Activated CD8-positive, alpha-beta T cell treated with anti-CD3 and anti-CD28 coated beads for 36 hours (primary cell): ENCODE measurements at places on chromosomes 16 and 17. TPM values are rescaled to one million over a fixed set of nuclear protein-coding genes. Genes with fewer than 3 reads are reported as not detected.

GRCh38 chr16:89491238-89491869 lies 993 bp upstream of the ANKRD11 start:
- no peak for DNase-seq

GRCh38 chr16:17382514-17382913 lies 88.2 kb downstream of the XYLT1 start:
- DNase-seq, result no peak

- DNase-seq, result no peak
Observed at GRCh38 chr16:29231244-29231643, 175.3 kb downstream of the NPIPB11 start.

- DNase-seq, result no peak
Observed at GRCh38 chr16:29302976-29303375, 103.5 kb downstream of the NPIPB11 start.

DNA sequence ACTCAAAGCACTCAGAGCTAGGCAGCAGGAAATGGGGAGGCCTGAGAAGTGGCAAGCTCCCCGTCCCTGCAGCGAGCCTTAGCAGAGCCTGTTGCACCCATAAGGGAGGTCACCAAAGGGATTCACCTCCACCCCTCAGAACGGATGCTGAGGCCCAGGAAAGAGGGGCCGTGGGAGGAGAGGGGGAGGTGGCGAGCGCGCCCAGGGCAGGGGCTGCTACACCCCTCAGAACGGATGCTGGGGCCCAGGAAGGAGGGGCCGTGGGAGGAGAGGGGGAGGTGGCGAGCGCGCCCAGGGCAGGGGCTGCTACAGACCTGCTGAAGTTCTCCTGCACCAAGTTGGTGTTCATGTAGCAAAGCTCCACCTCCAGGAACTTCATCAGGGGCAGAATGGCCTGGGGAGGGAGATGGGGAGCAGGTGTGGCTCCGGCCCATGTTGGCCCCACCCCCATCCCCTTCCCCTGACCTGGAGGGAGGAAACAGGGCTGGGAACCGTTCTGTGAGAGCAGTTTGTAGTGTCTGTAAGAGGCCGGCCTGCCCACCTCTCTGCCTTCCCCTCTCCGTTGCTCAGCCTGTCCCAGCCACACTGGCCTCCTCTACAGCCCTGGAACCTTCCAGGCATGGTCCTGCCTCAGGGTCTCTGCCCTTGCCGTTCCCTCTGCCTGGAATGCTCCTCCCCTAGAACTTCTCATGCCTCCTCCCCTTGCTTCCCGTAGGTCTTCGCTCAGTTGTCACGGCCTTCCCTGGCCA lies 11.4 kb downstream of the UNC13D start:
- DNase-seq, result peak; percentile 58

DNA sequence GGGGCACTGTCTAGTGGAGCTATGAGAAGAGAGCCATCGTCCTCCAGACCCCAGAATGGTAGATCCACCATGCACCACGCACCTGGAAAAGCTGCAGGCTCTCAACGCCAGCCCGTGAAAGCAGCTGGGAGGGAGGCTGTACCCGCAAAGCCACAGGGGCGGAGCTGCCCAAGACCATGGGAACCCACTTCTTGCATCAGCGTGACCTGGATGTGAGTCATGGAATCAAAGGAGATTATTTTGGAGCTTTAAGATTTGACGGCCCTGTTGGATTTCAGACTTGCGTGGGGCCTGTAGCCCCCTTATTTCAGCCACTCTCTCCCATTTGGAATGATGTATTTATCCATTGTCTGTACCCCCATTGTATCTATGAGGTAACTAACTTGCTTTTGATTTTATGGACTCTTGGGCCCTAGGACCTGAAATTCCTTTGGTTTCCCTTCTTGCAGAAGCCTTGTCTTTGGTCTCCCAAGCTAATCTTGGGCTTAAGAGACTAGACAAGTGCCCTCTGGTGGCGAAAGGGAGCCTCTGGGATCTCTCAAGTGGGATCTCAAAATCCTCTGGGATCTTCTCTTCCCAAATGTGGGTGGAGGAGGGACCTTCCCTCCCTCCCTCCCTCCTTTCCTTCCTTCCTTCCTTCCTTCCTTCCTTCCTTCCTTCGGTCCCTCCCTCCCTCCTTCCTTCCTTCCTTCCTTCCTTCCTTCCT lies 58.2 kb upstream of the HAPSTR1 start:
- DNase-seq, result peak; percentile 27

DNA sequence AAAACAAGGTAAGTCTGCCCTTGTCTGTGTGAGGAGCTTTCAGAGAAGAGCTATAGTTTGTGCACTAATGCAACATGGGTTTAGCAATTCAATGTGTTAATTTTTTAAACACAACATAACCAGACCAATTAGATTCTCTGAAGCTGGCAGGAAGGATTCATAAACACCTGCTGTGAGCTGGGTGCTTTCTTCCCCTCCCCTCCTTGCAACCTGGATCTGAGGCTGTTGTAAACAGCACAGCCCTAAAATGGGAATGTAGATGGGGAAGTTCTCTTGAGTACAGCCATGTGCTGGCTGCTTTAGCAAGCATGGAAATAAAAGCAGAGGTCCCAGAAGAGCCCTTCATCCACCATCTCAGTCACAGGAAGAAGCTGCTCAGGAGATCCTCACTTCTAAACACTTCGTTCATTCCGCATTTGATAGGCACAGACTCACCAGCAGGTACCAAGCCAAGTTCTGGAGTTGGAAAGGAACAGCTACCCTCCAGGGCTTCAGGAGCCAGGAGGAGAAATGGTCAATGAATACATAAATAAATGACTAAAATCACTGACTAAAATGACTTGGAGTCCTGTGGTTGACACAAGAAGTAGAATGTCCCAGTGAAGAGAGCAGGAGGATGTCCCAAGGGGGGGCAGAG lies 21.7 kb downstream of the AXIN2 start:
- no peak for DNase-seq

DNA sequence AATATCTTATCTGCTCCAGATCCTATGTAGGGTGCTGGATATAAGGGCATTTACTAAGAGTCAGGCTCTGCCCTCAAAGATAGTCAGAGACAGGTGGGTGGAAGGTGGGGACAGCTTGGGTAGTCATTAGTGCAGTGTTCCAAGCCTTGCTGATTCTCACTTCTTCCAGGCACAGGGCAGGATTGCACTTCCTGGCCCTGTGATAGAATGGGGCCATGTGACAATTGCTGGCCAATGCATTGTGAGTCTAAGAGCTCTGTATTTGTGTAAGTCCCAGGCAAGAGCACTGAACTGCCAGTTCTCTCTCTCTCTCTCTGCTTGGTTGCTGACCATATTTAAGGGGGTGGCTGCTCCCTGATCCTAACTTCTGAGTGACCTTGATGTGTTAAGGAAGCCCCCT lies 112.1 kb downstream of the C16orf78 start:
- DNase-seq, result no peak

DNA sequence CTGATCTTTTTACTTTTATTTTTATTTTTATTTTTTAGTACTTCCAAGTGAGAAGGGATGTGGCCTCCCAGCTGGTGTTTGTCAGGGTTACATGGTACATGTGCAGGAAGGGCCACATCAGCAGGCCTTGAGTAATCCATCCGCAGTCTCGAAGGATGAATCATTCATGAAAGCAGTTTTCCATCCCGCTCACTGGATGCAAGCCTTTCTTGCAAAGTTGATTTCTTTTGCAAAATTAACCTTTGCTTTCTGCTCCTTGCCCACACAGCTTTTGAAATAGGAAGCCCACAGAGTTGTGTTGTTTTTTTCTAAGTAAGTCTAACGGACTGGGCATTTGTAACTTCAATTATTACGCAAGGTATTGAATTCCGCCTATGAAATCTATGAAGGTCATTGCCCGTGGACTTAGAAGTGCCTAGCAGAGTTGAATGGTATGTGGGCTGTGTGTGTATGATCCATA lies 157.4 kb downstream of the PRKCA start:
- DNase-seq, result peak; percentile 33

- no peak for DNase-seq
Observed at GRCh38 chr16:12162151-12162985, 185.8 kb downstream of the SNX29 start.

DNA sequence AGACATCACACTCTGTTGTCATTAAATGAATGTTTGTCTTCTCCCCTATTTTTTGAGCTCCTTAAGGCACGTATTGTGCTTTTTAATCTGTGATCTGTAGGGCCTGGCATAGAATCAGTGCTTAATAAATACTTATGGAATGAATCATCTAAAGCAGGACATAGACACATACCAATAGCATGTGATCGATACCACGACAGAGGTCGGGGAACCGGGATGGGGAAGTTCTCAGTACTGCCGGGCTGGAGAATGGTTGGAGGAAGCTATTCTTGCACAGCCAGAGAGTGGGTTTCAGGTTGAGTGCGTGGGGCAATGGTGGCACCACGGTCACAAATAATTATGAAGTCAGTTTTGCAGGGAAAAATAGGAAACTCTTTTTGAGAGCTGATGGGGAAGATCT lies 26.8 kb downstream of the NLRP1 start:
- DNase-seq, result no peak

DNA sequence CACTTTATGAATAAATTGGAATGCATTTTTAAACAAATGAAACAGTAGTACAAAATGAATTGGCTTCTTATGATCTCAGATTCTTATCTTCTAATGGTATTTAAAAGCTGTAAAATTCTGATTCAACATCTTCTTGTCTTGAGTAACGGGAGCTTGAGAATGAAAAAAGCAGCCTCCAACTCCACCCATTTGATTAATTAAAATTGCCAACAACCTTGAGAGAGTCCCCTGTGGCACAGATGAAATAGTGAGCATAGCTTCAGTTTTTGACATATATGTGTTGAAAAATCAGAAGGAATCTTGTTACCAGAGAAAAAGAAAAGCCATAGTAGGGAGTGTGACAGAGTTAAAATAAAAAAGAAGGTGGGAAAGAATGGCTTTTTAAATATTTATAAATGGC lies 1426.1 kb upstream of the CDH8 start:
- no peak for DNase-seq

DNA sequence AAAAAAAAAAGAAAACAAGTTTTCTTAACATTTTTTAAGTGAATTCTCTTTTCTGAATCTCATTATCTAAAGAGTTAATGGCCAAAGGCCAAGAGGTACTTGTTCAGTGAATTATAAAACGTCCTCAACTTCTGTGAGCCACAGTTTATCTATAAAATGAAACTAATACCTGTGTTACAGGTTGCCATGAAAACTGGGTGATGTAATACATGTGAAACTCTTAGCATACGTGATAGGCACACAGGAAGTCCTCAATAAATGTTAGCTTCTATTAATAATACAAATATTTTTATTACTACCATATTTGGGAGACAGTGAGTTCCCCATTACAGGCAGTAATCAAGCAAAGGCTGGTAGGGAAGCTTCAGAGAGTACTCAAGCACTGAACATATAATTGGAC lies 13.5 kb upstream of the INPP5K start:
- no peak for DNase-seq

DNA sequence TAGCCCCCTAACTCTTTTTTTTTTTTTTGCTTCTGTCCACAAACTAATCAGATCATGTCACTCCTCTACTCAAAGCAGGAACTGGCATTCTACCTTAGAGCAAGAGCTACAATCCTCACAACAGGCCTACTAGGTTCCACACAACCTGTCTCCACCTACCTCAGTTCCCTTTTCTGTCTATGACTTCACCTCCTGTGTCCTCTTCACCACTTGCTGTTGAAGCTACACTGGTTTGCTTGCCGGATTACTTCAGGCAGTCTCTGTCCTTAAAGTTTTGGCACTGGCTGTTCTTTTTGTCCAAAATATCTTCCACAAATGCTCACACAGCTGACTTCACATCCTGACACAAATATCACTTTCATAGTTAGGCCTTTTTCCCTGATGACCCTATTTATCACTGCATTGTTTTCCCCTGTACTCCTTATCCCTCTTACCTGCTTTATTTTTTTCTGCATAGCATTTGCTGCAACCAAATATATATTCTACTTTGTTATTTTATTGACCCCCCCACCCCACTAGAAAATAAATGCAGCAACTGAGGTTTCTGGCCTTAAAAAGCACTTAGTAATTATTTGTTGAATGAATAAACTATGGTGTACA lies 72.0 kb downstream of the KANSL1 start:
- DNase-seq, result no peak

- DNase-seq, result peak; percentile 85
Observed at GRCh38 chr16:11253009-11253994, 2.7 kb downstream of the SOCS1 start.

DNA sequence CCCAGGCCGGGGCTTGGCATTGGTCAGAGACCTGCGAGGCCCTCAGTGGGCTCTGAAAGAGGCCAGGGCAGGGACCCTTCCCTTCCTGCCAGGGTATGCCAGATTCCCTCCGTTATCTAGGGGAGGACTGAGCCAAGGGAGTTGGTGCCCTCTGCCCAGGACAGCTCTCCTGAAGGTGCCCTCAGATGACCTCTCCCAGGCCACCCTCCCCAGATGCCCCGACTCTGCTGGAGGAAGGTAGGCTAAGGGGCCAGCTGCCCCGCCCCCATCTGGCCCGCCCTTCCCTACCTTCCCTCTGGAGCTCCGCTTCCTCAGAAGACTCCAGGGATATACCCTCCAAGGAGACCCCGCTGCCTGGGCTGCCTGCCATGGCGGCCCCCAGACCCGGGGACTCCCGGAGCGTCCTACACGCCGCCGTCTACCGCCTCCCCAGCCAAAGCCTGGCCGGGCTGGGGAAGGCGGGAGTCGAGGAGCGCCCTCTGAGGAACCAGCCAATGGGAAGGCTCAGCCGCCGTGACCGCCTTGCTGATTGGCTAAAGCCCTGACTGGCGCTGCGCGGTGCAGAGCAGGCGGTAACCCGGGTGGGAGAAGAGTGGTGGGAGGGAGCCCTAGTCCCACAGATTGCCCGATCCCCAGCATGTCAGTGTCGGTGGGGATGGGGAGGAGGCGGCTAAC lies 7.0 kb downstream of the MPP2 start:
- peak; percentile 92 for DNase-seq

DNA sequence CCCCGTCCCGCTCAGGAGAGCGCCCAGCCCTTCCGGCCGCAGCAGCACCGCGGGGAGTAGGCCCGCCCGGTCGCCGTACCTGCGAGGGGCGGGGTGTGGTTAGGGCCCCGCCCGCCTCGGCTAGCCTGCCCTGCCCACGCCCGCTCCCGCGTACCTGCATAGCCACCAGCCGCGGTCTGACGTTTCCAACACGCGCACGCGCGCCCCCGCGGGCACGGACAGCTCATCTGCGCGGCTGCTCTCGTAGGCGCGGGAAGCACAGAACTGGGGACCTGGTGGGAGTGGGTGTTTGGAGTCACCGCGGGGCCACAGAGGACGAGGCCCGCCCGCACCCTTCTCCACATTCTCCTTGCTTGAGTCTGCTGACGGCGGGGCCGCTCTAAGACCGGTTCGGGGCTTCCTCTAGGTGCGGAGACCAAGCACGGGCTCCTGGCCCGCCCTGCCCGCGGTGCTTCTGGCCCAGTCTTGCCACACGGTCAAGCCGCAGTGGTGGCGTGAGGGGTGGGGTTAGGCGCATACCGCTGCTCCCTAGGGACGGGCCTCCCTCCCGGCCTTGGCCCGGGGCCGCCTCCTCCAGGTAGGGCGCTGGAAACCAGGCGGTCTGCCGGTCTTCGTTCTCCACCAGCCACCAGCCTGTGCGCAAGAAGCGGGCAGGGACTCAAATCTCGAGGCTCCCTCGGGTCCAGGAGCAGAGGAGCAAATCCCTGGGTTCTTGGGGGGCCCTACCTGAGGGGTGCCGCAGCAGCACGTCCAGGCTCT lies 1.8 kb downstream of the NOXO1 start:
- DNase-seq, result peak; percentile 52

- no peak for DNase-seq
Observed at GRCh38 chr17:81071761-81072741, 37.1 kb downstream of the BAIAP2 start.

DRC3 gene
- 0.25 TPM for total RNA-seq

KREMEN2 gene
- 0.22 TPM for total RNA-seq

FGF11 gene
- 16.5 TPM for total RNA-seq

GINS2 gene
- total RNA-seq, result 62.9 TPM

GNG13 gene
- total RNA-seq, result not detected

SCGB1C2 gene
- total RNA-seq, result not detected

TAT gene
- not detected for total RNA-seq
